ENCODE measurements at places on chromosomes 7 and 10.

DNA sequence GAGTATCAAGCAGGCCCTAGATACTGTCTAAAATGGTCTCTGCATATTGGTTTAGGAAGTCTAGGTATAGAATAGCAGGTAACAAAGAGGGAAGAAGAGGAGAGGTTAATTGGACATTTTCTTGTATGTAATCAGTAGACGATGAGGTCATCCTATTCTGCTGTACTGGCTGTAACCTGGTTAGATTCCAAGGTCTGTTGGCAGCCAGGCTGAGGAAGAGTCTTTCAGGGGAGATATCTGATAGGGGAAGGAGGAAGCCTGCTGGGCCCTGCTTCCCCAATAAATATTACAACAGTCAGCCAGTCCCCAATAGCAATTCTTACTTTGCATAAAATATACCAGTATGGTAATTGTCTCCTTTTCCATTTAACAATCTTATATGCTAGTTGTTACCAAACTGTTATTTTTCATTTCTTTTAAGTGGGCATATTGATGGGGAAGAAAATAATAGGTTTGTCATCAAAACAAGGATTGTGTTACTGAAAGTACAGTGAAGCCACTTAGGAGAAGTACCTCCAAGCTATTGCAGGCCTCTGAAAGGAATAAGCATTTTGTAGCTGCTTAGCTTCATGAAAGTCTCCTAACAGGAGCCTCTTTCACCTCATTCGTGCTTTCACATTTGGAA is 186.4 kb downstream of the LRRC4 start:
- no peak for DNase-seq

DNA sequence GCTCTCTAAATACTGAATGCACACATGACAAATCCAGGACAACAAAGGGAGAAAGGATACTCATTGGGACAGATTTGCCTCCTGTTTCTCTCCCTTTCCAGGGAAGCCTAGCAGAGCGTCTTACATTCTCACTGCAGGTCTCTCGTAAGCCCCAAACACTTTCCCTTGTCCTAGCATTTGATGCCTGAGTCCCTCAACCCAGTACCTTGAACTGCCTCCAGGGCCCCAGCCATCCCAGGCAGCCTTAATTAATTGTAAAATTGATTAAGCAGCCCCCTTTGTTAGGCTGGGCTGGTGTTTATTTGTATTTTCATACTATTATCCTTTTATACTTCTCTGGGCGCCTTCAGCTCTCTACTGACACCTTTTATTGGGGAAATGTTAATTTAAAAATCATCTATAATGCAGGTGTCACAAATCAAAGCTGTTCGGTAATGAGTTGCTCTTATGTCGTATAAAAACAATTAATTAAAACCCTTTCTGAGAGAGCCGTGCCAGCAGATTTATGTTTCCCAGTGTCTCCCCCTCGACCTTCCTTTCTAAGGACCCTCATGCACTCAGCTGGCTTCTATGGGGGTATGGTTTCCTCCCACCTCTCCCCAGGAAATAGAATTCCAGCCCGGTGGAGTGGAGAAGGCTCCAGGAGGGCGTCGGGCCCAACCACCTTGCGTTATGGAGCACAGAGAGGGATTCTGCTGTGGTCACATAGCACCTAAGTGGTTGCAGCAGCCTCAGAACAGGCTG is 243.8 kb downstream of the RPS24 start:
- no peak for DNase-seq

DNA sequence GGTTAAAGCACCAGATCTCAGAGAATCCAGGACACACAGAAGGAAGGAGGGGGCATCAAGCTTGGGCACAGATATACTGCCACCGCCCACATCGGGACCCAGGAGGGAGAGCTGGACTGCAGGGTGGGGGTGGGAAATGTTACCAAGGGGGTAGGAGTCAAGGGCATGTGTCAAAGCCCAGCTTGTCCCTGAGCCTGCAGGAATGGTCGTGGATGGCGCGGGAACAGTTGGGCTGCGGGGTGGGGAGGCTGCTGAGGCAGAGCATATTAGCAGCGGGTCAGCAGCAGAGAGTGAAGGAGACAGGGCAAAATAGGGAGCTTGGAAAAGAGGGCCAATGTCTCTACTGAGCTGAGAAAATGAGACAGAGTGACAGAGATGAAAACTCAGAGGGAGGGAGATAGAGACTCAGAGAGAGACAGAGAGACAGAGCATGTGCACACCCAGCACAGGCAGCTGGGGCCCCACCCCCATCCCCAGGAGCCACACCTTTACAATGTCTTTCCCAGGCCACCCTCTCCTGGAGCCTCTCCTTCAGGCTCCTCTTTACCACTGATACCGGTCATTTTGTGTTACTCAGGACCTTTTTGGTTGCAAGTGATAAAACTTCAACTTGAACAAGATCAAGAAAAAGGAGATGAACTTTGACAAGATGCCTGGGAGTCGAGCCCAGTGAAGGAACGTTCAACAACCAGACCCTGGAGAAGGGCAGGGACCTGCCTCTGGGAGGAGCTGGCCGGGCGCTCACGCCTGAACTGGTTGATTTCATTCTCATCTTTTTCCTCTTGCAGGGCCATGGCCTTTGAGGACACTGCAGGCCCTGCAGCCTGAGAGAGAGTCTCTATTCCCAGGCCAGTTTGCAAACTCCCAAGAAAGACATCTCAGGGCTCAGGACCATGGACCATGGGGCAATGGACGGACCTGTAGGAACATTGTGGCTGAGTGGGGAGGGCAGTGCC is 50.0 kb downstream of the AOC1 start:
- no peak for DNase-seq

GRCh38 chr10:127882801-127883459 is 9.8 kb downstream of the CLRN3 start:
- no peak for DNase-seq

- no peak for DNase-seq
Measured at GRCh38 chr10:58488921-58489320, 23.8 kb upstream of the BICC1 start.

DNA sequence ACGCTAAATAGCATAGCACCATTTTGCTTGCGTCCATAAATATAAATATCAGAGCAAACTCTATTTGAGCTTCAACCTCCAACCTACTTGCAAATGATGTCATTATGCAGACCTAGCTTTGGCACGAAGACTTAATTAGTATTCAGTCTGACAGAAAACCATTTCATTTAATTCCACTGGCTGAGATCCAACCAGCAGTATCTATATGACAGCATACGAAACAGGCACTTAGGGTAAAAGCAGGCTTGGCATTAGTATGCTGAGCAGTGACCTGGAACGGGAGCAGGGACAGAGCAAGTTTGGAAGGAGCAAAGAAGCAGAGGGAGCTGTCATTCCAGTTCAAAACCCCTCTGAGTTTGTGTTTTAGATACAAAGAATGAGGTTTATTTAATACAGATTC is 312.5 kb upstream of the CHRM2 start:
- DNase-seq = no peak

DNA sequence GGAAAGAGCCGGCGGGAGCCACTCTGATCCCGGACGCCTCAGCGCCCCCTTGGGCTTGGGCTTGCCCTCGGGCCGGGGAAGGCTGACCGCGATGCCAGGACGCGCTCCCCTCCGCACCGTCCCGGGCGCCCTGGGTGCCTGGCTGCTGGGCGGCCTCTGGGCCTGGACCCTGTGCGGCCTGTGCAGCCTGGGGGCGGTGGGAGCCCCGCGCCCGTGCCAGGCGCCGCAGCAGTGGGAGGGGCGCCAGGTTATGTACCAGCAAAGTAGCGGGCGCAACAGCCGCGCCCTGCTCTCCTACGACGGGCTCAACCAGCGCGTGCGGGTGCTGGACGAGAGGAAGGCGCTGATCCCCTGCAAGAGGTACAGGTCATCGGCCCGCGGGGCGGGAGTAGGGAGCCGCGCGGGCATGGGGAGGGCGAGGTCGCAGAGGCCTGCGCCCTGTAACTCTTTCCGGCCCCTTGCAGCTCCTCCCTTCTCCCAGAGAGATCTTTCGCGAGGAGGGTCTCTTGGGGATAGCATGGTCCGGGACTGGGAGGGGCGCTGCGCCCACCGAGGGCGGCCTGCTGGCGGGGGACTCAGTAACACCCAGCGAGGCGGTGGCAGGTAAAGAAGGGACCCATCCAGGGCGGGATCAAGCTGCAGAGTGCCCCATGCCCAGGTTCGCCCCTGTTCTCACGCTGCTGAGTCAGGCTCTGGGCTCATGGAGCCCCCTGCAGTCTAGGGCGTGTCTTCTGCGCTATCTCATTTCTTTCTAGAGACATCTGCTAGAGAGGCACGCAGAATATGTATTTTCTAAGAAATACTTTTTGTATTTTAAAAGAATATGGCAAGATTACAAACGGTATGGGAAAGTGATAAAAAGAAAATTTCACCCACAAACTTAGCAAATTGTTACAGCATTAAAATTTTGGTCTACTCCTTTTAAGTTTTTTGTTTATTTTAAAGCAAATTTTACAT is 687 bp downstream of the EPDR1 start:
- DNase-seq = peak; percentile 90

DNA sequence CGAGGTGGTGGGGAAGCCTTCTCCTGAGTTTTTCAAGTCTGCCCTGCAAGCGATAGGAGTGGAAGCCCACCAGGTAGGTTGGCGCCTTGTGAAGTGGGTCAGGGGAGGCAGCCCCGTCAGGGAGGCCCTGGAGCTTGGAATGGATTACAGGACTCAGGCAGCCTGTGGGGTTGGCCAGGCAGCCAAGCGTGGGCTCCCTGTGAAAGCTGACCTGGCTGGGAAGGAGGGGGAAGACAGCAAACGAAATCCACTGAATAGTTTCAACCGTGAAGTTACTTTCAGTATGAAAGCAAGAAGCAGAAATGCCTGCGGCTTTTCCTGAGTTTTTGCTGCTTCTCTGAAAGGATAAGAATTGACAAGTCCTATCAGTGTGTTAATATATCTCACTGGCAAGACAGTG is 36.4 kb downstream of the LHPP start:
- no peak for DNase-seq

DNA sequence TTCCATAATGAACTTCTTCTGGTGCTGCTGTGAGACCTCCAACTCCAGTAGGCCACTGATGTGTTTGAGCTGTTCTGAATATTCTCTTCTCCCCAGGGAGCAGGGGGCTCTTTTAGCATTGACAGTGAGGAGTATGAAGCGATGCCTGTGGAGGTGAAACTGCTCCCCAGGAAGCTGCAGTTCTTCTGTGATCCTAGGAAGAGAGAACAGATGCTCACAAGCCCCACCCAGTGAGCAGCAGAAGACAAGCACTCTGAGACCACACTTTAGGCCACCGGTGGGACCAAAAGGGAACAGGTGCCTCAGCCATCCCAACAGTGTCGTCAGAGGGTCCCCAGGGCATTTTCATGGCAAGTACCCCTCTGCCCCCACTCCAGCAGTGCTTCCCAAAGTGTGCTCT is 49.3 kb downstream of the DENND11 start:
- DNase-seq = no peak

DNA sequence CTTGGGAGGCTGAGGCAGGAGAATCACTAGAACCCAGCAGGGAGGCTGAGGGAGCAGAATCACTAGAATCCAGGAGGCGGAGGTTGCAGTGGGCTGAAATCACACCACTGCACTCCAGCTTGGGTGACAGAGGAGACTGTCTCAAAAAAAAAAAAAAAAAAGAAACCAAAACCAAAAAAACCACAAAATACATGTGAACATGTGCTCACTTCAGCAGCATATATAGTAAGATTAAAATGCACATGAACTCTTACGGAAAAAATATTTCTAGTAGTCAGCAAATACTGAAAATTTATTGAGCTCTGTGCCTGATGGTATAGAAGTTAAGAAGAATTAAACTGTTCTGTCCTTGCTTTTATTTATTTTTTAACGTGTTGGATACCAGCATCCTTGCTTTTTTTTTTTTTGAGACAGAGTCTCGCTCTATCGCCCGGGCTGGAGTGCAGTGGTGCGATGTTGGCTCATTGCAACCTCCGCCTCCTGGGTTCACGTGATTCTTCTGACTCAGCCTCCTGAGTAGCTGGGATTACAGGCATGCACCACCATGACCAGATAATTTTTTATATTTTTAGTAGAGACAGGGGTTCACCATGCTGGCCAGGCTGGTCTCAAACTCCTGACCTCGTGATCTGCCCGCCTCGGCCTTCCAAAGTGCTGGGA is 9.6 kb upstream of the ZNF487 start:
- no peak for DNase-seq

DNA sequence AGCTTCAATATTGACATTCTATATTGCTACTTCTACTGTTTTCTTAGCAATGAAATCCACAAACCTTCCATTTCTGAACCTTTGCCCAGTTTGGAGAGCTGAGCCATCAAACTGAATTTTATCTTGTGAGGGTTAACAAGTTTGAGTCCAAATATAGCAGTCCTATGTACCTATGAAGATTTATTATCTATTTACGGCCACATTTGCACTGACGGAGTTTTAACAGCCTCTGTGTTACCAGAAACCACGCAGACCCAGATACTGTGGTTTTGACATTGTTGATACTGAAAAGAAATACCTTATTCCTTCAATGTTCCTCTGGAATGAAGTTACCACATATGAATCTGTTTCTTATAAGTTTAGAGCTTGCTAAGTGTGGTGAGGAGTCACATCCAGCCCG is 172.6 kb downstream of the FGFR2 start:
- DNase-seq = no peak

GRCh38 chr10:130440494-130440893 is 304.3 kb downstream of the GLRX3 start:
- DNase-seq = no peak

GRCh38 chr10:110522365-110522988 is 24.8 kb downstream of the DUSP5 start:
- DNase-seq = no peak

DNA sequence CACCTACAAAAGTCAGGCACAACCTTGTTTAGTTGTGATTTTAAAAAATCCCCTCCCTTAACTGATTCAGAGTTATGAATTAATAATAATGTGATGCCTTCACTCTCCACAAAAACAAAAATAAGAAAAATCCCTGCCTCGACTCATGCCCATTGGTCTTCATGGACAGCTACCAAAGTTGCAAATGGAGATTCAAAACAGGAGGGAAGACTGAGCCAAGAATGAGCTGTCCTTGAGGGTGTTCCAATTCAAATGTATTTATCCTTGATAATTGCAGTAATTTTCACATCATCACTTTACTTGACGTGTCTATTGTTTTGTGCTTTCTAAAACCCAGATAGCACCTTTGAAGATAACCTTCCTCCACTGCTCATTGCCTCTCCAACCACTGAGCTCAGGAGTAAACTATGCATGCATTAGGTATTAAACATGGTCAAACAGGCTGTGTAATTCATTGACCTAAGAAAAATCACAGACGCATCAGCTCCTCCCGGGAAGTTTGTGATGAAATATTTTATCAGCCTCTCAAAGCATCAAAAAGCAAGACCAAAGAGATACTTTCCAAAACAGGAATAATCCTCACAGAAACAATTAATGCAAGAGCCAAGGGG is 712.7 kb upstream of the IGFBP3 start:
- no peak for DNase-seq

- DNase-seq = no peak
Measured at GRCh38 chr7:75808106-75808505, 5.5 kb downstream of the CCL24 start.

All from substantia nigra (tissue), 51 donors.